ENCODE measurements at places on chromosomes 3 and 15.

DNA sequence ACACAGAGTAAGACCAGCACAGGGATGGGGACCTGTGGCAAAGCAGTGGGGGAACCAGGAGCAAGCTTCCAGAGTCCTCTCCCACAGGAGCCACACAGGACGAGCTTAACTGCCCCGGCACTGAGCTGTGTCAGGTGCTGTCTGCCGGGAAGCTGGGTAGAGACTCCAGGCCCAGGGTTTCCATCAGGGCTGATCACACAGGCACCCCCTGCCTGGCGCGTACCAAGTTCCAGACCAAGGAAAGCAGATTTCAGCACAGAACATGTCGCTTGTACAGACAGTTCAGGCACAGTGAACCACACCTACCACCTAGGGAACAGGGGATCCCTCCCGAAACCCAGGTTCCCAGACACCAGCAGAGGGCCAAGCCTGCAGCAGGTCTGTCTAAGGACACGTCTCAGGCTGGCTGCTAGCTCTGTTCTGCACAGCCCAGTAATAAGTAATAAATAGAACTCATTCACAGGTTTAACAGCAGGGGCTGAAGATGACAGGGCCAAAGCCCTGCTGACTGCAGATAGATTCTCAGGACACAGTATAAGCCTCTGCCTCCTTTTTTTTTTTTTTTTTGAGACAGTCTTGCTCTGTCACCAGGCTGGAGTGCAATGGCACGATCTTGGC lies 30.2 kb upstream of the OCA2 start:
- DNase-seq, result no peak

DNA sequence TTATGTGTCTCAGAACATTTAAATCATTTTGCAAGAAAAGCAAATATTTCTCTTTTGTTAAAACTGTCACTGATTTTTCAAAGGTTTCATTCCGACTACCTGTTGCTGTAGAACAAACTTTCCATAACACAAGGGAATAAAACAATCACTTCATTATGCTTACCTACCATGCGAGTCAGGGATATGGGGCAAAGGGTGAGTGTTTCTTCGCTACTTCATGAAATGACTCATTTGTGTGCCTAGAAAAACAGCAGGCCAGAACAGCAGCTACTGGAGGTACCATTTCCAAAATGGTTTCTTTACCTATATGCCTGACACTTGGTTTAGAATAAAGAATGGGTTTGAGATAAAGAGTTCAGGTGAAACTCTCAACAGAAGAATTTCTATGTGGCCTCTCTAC lies 712.5 kb downstream of the PLOD2 start:
- DNase-seq, result no peak

- no peak for DNase-seq
These were observed 7.5 kb downstream of the C3orf22 start for GRCh38 chr3:126551121-126551838.

- no peak for DNase-seq
These were observed 21.3 kb upstream of the DGKG start for GRCh38 chr3:186383026-186383993.

- DNase-seq, result no peak
These were observed 17.0 kb downstream of the SLC25A20 start for GRCh38 chr3:48881652-48882114.

DNA sequence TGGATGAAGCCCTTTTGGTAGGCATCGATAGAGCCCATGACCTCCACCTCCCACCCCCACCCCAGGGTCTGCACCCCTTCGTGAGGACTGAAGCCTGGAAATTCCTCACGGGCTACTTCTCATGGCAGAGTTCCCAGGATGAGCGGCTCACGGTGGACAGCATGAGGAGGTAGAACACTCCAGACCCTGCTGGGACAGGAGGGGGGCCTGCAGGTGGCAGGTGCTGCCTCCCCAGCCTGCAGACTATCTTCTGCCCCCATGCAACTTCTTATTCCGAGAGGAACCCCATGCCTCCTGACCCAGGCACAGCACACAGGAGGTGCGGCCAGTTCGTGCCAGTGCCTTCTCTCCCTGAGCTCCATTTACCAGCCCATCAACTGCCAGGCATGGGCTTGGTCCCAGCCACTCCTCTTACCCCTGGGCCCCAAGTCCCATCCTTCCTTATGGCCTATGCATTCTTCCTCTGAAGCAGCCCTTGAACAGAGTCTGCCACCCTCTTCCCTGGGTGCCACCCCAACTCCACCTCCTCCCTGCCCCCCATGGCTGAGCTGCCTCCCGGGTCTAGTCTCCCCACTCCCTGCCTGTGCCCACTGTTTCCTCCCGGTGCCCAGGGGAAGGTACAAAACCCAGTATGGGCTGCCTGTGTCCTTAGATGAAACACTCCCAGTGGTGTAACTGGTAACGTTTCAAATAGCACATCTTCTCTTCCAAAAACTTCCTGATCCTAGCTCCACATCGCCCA lies 8.4 kb downstream of the TBC1D21 start:
- no peak for DNase-seq

- no peak for DNase-seq
These were observed 37.1 kb downstream of the ZNF106 start for GRCh38 chr15:42453826-42454225.

GRCh38 chr15:87672309-87673288 lies 583.9 kb downstream of the NTRK3 start:
- peak; percentile 18 for DNase-seq

- no peak for DNase-seq
These were observed 43.8 kb downstream of the IL5RA start for GRCh38 chr3:3066378-3066777.

All from NT2/D1 (cell line).